ENCODE measurements at places on chromosomes 1 and 21.

DNA sequence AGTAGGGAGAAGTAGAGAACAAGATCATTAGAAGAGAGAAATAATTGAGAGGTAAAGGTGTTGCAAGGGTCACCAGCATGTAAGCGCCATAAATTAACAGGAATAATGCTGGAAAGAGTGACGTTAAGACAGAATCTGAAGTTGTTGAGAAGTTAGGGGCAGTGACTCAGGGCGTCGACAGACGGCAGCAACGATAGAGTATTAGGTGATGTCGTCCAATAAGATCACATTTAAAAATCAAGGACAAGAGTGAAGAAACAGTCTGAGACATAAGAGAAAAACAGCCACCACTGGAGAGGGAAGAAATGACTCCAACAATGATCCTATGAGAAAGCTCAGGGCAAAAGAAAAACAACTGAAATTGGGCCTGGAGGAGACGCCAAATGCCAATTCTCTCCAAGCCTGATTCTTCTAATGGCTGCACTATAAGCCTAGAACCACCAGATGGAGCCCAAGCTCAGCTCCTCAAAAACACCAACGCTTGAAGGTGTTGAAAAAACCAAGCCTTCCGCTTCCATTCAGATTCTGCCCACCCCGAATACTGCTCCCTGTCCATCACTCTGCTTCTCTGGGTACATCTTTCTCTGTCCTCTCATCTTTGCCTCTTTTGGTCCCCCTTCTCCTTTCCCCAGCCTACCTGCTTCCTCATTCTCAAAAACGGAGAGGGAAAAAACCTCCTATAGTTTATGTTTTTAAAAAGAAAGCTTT is 70.0 kb downstream of the LUZP1 start:
- DNase-seq: no peak

- DNase-seq: no peak
Observed at GRCh38 chr1:76625886-76626678, 241.2 kb upstream of the ST6GALNAC5 start.

DNA sequence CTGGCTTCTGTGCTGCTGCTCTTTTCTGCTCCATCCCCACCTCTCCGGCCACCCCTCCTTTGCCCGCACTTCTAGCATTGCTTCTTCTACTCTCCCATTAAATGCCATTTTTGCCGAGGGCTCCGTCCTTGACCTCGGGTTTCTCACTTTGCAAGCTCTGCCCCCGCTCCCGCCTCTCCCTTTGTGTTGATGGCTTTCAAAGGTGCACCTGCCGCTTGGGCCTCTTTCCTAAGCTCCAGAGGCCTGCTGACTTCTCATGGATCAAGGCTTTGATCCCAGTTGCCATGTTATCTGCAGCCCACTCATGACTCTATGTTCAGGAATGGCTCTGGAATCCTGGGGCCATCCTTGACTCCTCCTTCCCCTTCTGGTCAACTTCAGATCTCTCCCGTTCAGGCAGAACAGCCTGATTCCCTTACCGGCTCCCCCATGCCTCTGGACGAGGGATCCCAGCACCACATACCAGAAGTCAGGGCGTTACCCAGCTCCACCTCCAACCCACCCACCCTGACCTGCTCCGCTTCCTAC is 54.3 kb downstream of the TLR5 start:
- DNase-seq: no peak

GRCh38 chr1:206771338-206771692 is 742 bp downstream of the IL19 start:
- DNase-seq: no peak

GRCh38 chr1:229862017-229862774 is 204.8 kb upstream of the GALNT2 start:
- DNase-seq: no peak

DNA sequence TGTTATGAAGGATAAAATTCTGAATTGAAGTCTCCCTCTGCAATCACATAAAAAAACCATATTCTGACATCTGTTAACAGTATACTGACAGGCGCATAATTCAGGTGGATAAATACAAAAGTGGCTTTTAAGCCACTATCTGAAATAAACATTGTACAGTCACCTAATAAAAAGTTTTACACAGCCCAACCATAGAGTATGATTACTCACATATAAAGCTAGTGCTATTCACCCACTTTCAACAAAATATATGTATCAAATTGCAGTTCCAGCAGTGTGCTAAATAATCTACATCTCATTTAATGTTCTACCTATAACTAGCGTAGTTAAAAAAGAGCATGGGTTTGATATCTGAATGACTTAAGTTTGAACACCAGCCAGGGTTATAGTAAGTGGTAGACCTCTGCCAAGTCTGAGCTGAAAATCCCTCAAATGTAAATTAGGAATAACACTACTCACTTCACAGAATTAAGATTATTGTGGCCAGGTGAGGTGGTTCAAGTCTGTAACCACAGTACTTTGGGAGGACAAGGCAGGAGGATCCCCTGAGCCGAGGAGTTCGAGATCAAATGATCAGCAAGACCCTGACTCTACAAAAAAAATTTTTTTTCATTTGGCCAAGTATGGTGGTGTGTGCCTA is 3.9 kb downstream of the EGLN1 start:
- DNase-seq: no peak

DNA sequence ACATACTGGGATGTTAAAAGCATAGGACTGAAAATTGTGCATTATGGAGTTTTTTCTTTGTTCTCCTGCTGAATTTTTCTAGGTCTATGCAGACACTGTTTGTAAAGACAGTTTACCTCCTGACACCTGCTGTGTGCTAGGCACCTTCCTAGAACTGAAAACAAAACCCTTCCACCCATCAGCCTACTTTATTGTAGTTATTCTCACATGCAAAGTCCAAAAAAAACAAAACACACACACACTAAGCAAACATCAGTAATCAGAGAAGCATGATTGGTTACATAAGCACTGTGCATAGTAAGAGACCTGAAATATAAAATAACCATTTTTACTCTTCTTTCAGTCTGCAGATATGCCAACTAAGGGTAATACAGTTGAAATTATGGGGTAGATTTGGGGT is 195.1 kb downstream of the CRB1 start:
- no peak for DNase-seq
